ENCODE measurements at places on chromosomes 5 and 9. TPM values are rescaled to one million over a fixed set of nuclear protein-coding genes. Genes with fewer than 3 reads are reported as not detected.

The ACTBL2 gene
- total RNA-seq: not detected

GRCh38 chr5:42923710-42924109 lies 112.0 kb upstream of the SELENOP start:
- DNase-seq: no peak

DNA sequence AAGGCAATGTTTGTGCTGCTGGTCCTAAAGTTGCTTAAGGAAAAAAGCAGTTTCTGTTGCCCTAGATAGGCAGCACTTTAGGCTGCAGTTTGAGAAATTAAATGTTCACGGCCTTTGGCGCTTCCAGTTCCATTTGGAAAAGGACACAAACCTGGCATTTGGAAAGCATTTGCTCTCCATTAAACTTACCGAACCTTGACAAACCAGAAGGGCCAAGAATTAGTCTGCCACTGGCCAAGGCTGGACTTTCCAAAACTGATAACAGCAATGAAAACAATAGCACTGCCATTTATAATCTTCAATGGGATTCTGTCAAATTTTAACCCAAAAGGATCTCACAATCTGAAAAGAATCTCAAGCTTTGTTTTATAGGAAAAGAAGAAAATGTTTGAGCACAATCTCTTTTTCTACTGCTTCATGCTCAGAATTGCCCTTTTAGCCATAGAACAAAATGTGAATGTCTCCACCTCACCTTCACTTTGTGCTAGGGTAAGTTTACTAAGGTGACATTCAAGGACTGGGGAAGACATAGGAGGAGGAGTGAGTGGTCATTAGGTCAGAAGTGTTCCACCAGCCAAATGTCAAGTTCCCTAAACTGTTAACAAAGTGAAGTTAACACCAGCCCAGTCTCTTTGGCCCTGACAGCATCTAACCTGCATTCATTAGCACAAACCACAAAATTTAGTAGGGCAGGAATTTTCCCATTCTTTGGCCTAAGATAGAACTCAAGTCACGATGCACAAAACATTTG lies 583.4 kb upstream of the DMAC1 start:
- DNase-seq: no peak

GRCh38 chr5:55143624-55144023 lies 16.3 kb upstream of the GPX8 start:
- peak; percentile 62 for DNase-seq

DNA sequence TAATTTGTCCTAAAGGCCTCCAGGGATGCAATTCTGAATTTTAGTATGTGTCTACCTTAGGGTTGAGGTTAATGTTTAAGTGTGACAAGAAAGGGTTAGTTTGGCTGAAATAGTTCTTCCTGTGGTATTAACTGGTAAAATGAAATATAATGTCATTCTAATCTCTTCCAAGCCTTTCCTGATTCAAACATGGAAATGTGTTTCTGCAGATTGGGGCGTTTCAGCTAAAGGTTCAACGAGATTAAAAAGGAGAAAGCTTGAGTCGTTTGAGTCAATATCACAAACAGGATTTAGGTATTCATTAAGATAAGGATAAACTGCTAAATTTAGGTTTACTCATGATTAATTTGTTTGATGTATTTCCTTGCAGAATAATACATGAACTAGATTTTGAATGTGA lies 34.4 kb upstream of the ALDOB start:
- no peak for DNase-seq

The GFPT2 gene
- total RNA-seq: 9.4 TPM

The COL5A1 gene
- total RNA-seq: 42.6 TPM

The LOX gene
- 9.9 TPM for total RNA-seq

DNA sequence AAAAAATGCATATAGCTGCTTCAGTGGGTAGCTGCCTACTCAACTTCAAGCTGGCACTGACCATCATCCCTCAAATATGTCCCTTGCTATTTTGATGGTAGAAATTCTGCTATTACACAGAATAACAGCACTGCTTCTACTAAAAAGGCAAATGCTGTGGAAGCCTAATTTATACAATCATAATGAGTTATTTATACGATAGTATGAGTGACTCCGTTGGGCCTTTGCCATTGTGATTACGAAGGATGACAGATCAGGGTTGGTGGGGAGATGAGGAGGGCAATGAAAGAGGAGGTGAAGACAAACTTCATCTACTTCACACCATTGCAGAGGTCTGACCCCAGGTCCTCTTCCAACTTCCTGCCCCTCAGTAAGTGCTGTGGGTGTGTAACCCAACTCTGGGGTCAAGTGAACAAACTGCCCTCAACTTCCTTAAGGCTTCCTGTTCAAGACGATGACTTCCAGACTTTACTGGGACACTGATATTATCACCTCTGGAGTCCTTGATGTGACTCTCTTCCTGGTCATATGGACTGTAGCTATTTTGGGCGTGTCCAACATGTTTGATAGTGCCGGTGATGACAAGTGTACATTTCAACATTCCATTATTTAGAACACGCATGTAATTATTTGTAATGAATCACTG lies 74.1 kb upstream of the RPS23 start:
- no peak for DNase-seq

The KLHL3 gene
- 20.3 TPM for total RNA-seq

The DMRT1 gene
- not detected for total RNA-seq

The IL6ST gene
- 235 TPM for total RNA-seq

The DRD1 gene
- 0.81 TPM for total RNA-seq

The NMUR2 gene
- 0.09 TPM for total RNA-seq

DNA sequence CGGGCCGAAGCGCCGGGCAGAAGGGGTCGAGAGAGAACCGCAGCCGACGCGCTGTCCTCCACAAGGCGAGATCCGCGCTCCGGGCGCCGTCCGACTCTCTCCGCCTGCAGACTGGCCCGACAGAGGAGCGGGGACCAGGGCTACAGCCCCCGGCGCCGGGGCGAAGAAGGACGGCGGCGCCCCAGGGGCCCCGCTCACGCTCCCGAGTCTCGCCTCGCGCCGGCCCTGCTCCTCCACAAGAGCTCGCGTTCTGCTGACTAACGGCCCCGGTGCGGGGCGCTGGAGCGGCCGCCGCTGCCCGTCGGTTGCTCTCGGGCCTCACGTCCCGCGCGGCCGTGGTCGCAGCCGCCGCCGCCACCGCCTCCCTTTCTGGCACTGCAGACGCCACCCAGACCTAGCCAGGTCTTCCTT lies 338 bp downstream of the ABHD17B start:
- DNase-seq: no peak

GRCh38 chr5:164861610-164862009 lies 1356.2 kb downstream of the MAT2B start:
- no peak for DNase-seq

The SLC22A4 gene
- total RNA-seq: 0.37 TPM

GRCh38 chr9:116124472-116125040 lies 29.0 kb upstream of the PAPPA start:
- no peak for DNase-seq

DNA sequence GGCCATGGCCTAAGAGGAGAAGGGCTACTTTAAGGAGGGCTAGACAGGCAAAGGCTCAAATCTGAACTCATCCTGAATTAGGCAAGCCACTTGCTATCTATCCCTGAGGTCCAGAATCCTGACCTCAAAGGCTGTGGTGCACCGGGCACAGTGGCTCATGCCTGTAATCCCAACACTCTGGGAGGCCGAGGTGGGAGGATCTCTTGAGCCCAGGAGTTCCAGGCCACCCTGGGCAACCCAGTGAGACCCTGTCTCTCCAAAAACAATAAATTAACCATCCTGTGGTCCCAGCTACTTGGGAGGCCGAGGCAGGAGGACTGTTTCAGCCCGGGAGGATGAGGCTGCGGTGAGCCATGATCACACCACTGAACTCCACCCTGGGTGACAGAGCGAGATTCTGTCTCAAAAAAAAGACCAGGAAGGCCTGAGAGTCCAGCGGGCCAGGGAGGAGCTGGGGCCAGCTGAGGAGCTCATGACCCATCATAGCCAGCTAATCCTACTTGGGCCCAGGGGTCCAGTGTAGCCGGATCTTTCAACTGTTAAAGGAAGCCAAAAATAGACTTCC lies 4.0 kb downstream of the NOP16 start:
- DNase-seq: no peak

The SLC25A2 gene
- not detected for total RNA-seq

- no peak for DNase-seq
Observed at GRCh38 chr5:32767948-32768467, 56.9 kb downstream of the NPR3 start.

- peak; percentile 46 for DNase-seq
Observed at GRCh38 chr5:76546497-76547102, 76.6 kb downstream of the F2RL2 start.

GRCh38 chr9:12997009-12997408 lies 222.2 kb downstream of the LURAP1L start:
- no peak for DNase-seq

- DNase-seq: no peak
Observed at GRCh38 chr9:14912859-14913258, 2.6 kb upstream of the FREM1 start.

DNA sequence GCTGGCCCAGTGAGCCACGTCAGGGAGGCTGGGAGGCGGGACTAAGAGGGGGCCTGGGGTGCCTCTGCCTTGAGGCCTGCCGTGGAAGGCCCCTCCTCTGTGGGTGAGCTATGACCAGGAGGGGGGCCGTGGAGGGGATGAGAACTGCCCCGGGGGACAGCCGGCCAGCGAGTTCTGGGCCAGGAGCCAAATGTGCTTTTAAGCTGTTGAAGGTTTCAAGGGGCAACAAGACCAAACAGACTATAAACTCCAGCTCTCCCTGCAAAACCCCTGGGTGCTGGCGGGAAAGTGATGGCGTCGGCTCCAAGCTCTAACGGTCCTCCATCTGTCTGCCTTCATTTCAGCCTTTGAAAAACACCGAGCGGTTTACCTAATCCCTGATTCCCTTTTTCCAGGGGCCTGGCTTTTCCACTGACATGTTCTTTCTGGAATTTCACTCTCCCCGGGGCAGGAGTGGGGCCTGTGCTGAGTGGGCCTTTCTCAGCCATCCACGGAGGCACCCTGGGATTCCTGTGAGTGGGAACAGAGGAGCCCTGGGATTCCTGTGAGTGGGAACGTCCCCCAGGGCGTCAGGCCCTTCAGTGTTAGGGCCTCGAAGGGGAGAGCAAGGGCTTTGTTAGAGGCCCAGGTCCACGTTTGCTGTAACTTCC lies 65.6 kb downstream of the COL5A1 start:
- peak; percentile 58 for DNase-seq

DNA sequence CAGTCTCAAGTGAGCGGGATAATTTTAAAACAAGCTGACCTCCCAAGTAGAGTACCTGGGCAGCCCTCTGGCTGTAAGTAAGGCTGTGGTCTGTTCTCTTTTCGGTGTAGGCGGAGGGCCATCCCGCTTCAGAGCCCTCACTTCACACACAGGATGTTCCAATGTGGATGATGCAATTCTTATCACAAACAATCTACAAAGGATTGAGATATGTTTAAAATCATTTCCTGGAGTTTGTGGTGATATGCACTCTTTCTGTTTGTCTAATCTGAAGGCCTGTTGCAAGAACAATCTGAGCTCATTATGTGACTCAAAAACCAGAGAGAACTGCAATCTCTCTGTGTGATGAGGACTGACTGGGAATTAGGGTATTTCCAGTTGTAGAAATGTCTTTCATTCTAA lies 42.5 kb downstream of the ITGA2 start:
- DNase-seq: no peak

The OR1J2 gene
- not detected for total RNA-seq

DNA sequence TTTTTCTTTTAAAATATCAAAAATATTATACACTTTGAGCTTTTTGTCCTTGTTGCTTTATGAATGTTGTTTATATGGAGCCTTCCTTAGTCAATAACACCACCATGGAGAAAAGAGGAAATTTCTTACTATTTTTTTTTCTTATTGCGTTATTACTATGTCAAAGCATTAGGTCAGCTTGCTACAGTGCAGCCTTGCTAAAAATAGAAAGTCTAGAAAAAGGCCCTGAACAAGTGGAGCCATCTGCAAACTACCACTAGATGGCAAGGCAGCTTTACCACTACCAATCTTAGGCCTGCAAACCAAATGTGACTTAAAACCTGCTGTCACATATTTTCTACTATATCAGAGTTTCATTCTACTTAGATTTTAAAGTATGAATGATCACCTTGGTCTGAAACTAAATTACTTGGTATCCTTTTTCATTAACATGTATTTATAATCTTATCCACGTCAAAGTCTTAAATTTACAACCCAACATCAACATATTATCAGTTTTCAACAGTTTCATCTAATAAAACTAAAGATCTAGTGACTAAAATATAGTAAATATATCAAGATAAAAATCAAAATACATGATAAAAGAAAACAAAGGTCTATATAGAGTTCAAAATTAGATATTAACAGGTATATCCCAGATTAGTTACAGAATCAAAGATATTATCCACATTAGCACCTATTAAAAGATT lies 113.1 kb upstream of the ACOT12 start:
- peak; percentile 76 for DNase-seq

The SLC46A2 gene
- total RNA-seq: 0.14 TPM

The CNTFR gene
- total RNA-seq: 23.0 TPM

- DNase-seq: no peak
Observed at GRCh38 chr5:166719991-166720390, 1571.5 kb upstream of the WWC1 start.

- DNase-seq: no peak
Observed at GRCh38 chr9:93092251-93092991, 3.6 kb upstream of the CARD19 start.

DNA sequence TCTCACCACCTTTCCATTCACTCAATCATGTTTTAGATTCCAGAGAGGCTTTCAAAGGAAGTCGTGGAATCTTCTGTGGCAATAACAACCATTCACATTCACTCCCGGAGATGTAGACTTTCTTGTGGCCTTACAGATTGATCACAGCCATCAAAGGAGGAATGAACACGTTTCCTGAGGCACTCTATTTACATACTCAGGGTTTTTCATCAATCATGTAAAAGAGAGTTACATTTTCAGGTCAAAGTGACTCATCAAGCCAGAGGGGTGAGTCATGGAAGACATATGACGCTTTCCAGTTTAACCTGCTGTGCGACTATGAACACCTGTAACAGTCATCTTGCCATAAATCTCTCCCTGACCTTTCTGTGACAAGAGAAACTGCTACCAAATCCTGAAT lies 39.3 kb upstream of the RAD23B start:
- peak; percentile 72 for DNase-seq

DNA sequence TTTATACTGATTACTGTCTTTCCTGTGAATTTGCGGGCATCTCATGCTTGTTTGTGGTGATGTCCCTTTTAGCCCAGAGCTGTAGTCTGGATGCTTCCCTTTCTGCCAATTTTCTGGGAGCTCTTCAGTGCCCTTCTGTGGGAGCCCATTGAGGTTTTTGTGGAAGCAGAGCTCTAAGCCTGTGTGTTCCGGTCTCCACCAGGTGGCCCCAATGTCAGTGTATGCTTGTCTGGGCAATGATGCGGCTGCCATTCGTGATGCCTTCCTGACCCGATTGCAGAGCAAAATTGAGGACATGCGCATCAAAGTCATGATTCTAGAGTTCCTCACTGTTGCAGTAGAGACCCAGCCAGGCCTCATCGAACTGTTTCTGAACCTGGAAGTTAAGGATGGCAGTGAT lies 35.1 kb downstream of the SH3GLB2 start:
- DNase-seq: no peak

DNA sequence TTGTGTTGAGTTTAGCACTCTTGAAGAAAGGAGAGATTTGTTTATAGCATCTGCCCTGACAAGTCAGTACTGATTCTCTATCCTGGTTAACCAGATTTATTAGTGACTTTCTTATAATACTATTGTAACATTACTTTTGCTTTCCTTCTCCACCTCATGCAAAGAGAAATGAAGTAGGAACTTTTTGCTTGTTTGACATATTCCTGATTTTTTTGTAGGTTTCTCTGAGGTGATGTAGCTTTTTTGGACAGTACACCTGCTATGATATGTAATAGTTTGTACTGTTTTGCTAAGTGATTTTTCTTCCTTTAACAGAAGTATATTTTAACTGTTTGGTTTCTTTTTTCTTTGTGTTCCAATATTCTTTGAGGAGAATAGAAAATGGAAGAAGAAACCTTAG lies 117.7 kb downstream of the ZCCHC7 start:
- no peak for DNase-seq

GRCh38 chr9:75418518-75418917 lies 330.2 kb downstream of the OSTF1 start:
- no peak for DNase-seq

Measured in mucosa of gallbladder (tissue), 1 donor.